ENCODE measurements at places on chromosomes 2 and 18.

DNA sequence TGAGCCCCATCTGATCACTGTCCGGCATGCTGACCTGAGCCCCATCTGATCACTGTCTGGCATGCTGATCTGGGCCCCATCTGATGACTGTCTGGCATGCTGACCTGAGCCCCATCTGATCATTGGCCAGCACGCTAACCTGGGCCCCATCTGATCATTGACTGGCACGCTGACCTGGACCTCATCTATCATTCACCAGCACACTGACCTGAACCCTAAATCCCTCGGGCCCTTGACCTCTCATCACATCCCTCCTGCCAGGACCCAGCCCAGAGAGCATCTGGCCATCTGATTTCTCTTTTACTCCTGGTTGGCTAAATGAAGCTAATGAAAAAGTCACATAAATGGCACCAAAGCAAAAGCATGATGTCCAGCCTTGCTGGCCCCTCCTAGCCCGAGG is 207.1 kb downstream of the NDUFA10 start:
- no peak for DNase-seq

DNA sequence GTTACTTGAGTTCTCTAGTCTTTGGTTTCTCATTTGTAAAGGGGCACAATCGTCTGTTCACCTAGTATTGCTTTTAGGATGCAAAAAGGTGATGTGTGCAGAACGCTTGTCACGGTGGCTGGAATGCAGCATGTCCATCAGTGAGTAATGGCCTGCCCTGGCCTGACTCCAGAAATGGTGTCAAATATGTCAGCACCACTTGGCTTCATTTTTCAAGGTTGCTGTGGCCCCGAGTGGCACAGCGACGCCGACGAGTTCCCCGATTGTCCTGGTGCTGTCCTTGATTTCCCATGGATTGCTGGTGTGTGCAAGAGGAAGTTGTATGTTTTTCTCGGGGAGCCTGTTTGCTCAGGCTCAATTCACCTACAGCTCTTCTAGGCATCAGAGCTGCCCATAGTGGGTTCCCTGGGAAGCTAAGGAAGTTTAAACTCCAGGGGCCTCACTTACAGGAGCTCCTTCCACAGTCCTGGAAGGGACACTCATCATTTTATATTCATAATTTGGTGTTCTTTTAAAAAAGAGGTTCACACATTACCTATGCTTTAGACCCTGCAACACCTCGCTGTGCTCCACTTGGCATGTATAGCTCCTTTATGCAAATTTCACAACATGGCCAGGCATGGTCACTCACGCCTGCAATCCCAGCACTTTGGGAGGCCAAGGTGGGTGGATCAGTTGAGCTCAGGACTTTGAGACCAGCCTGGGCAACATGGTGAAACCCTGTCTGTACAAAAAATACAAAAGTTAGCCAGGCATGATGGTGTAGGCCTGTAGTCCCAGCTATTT is 25.6 kb upstream of the ZNF407 start:
- no peak for DNase-seq

- no peak for DNase-seq
Observed at GRCh38 chr18:79935925-79936324, 15.5 kb downstream of the SLC66A2 start.

DNA sequence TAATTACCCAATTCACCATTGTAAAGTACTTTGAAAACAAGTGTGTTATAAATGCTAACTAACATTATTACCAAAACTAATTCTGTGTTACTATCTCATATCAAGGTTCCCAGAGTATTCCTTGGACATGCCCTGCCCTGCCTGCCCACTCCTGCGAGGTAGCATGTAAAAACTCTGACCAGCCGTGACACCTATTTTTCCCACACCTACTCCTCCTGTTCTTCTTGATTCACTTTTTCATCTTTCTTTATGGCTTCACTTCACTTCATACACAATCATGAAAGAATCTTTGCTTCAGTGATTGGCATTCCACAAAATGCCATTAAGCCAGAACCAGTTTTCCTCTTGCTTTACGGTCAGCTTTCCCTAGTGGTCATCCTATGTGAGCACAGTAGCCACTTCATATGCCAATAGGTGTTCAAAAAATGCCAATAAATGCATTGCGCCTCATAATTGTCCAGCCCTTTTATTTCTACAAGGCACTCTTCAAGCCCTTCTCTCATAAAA is 42.6 kb upstream of the SETBP1 start:
- DNase-seq: no peak

GRCh38 chr18:74633652-74634352 is 36.1 kb downstream of the ZNF407 start:
- DNase-seq: no peak

GRCh38 chr2:63780518-63781155 is 61.1 kb upstream of the UGP2 start:
- DNase-seq: no peak

DNA sequence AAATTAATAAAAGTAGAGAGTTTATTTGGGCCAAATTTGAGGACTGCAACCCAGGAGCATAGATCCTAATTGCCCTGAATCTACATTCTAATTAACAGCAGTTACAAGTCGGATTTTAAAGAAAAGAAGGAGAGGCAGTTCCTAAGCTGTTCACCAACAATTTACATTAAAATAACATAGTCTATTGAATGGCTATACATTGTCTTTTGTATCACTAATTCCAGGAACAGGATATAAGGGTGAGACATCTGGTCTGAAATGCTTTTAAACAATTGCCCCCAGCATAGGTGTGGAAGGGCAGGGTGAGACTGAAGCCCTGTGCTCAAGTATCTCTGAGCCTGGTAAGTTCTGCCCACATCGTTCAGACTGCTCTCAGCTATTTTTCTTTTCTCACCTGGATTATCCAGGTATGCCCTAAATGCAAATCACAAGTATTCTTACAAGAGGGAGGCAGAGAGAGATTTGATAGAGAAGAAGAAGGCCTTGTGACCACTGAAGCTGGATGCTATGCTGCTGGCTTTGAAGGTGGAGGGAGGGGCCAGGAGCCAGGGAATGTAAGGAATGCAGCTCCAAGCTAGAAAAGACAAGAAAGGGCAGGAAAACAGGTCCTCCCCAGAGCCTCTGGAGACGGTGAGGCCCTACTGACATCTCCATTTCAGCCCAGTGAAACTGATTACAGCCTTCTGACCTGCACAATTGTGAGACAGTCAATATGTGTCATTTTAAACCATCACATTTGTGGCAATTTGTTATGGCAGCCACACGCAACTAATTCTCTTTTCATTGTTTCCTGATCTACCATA is 189.4 kb upstream of the ARL4C start:
- no peak for DNase-seq

DNA sequence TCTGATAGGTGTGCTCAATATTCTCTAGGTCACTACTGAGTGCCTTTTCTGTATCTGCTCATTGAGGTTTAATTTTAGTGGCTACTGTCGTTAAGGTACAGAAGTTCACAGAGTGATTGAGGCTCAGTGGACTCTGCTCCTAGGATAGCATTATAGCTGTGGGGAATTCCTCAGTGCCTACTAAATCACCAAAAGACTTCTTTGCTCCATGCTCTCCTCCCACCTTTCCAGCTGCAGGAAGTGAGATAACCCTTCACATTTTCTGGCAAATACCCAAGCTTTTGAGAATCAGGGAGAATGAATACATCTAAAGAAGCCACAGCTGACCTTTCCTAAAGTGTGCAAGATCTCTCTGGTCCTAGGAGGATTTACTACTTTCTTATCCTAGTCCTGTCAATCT is 95.2 kb upstream of the FSIP2 start:
- no peak for DNase-seq

- no peak for DNase-seq
Observed at GRCh38 chr2:112606547-112606946, 22.1 kb downstream of the CHCHD5 start.

- DNase-seq: no peak
Observed at GRCh38 chr2:144504218-144504641, 15.7 kb downstream of the ZEB2 start.

DNA sequence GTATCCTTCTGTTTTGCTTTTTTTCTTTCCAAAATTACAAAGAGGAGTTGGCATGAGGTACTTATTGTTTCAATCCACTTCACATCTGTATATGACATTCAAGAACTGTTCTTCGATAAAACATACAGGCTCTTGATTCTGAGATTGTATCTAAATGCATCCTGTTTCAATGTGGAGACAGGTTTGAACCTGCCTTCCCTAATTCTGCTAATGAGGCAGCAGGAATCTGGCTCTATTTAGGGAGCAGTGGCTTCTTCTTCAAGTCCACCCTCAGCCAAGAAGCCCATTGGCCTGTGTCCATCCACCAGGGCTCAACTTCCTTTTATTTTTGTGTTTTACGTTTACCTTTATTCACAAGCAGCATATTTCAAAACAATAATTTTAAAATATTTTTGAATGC is 84.8 kb upstream of the PIK3C3 start:
- DNase-seq: no peak

- DNase-seq: no peak
Observed at GRCh38 chr2:232457121-232458011, 1.4 kb downstream of the ALPI start.

- DNase-seq: no peak
Observed at GRCh38 chr2:171342067-171342413, 91.8 kb downstream of the METTL8 start.

All from naive B cell (primary cell).